ENCODE measurements at places on chromosomes 2 and 18.

GRCh38 chr2:62270728-62271127 is 74.8 kb downstream of the B3GNT2 start:
- DNase-seq: no peak

- no peak for DNase-seq
Observed at GRCh38 chr2:43524177-43524965, 71.5 kb downstream of the THADA start.

GRCh38 chr2:66890166-66890742 is 455.3 kb downstream of the MEIS1 start:
- no peak for DNase-seq

GRCh38 chr2:194319222-194319992 is 1337.6 kb upstream of the SLC39A10 start:
- no peak for DNase-seq

GRCh38 chr2:111691164-111691875 is 192.7 kb downstream of the ANAPC1 start:
- no peak for DNase-seq

DNA sequence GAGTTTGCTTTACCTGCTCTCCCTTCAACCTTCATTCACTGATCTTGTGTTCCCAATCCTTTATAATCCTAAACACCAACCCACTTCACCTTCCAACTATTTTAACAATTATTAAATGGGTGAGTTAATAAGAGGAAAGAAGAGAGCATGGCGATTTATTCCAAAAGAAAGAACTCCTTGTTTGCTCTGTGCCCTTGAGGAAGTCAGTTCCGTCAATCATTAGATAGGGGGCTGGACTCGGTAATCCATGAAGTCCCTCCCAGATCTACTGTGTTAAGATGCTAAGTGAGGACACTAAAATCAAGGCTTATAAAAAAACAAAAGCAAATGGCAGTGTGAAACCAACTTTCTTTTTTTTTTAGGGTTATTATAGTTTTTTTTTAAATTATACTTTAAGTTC is 589.9 kb downstream of the XIRP2 start:
- DNase-seq: peak; percentile 5

DNA sequence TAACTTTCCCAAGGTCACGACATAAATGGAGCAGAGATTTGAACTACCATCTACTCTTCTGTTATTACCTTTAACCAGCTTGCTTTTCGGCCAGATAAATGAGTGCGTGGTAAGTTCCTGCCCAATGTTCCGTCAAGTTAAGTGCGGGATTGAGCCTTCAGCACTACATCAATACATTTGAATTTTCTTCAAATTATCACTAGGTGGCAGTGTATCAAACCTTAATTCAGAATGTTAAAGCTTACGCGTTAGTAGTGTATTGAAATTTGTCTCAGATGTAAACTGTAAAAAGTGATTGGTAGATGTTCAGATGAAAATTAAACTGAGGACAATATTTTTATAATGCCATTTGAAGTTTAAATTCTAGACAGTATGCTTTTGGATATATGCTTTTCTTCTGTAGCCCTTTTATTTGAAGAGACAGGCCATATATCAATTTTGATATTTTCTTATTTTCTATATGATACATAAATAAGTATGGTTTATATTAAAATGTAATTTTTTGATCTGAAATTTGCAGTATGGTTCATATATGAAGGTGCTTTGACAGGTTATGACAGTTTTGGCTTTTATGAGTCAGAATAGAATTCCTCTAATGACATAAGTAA is 681.3 kb downstream of the ADCYAP1 start:
- peak; percentile 9 for DNase-seq

DNA sequence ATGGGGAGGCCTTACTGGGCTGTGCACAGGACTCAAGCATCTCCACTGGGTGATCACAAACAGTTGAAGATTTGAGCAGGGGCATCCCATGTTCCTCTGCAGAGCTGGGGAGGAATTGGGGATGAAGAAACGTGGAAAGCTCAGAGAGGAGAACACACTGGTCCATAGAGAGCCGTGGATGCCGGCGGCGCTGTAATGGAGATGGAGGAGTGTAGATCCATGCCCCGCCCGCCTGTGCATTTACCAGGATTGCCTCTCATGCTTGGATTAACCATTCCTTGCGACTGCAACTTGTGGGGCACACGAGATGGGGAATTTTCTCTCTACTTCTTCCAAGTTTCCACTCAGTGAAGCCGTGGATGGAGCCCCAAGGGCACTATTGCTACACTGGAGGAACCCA is 115.9 kb downstream of the NCK2 start:
- no peak for DNase-seq

- DNase-seq: no peak
Observed at GRCh38 chr18:74836296-74837139, 238.8 kb downstream of the ZNF407 start.

DNA sequence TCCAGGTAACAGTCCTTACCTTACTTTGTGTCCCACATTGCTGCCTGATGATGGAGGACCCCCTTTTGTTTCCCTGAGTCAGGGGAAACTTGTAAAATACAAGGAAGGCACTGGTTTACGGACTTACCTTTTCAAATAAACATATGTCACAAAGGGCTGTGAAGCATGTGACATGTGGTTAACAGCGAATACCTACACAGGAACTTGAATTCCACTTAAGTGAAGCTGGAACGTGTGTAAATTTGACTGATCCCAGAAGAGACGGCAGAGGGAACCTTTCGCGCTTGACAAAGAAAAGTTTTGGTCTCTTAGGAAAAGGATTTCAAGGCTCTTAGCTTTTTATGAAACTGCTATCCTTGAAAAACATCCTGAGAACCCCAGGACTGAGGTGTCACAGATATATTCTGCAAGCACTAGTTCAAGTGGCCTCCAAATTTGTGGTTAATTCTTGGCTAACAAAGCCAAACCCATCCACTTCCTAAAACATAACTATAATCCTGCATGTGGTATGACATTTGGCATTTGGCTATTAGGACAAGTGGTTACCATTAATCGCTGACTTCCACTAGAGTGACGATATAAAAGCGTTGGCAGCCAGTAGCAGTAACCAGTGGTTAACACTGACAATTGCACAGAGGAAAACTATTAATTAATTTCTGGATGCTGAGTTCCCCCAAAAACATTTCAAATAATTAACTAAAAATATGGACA is 55.6 kb downstream of the ITGB6 start:
- DNase-seq: no peak

DNA sequence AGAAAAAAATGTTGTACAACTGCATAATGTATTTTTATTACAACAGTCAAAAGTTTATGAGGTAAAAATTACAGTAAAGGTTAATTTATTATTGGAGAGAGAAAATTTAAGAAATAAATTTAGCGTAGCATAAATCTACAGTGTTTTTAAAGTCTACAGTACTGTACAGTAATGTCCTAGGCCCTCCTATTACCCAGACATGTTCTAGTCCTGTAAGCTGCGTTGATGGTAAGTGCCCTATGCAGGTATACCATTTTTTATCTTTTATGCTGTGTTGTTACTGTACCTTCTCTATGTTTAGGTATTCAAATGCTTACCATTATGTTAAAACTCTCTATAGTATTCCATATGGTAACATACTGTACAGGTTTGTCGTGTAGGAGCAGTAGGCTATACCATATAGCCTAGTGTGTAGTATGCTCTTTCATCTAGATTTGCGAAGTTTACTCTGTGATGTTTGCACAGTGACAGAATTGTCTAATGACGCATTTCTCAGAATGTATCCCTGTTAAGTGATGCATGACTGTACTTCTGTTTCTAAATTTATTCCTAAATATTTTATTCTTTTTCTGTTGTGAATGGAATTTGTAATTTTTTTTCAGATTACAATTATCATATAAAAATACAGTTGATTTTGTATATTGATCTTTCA is 24.5 kb downstream of the ABI2 start:
- no peak for DNase-seq

GRCh38 chr18:56709463-56709862 is 58.3 kb downstream of the WDR7 start:
- DNase-seq: peak; percentile 65

GRCh38 chr18:48105317-48105716 is 174.9 kb upstream of the SMAD2 start:
- DNase-seq: no peak

- no peak for DNase-seq
Observed at GRCh38 chr18:52657043-52657805, 317.2 kb downstream of the DCC start.

- DNase-seq: no peak
Observed at GRCh38 chr2:149972066-149972465, 384.5 kb upstream of the MMADHC start.

- DNase-seq: no peak
Observed at GRCh38 chr2:42087857-42088195, 40.0 kb downstream of the PKDCC start.

- DNase-seq: no peak
Observed at GRCh38 chr2:19545507-19545906, 187.1 kb upstream of the OSR1 start.

Data from kidney epithelial cell (primary cell).